MCF 10A (cell line): ENCODE measurements at places on chromosomes 1 and 21. TPM values are rescaled to one million over a fixed set of nuclear protein-coding genes. Genes with fewer than 3 reads are reported as not detected.

GRCh38 chr21:31731056-31731856 is 662 bp downstream of the SCAF4 start:
- H3K4me1 ChIP-seq = no peaks in the 10 kb centered on the region
- H3K27me3 ChIP-seq = no peaks in the 10 kb centered on the region
- no peaks in the 10 kb centered on the region for H3K36me3 ChIP-seq
- peak overlapping the region; percentile 77 for H3K27ac ChIP-seq

PADI1 gene
- total RNA-seq = 0.10 and 0.58 TPM in 2 replicates

DNA sequence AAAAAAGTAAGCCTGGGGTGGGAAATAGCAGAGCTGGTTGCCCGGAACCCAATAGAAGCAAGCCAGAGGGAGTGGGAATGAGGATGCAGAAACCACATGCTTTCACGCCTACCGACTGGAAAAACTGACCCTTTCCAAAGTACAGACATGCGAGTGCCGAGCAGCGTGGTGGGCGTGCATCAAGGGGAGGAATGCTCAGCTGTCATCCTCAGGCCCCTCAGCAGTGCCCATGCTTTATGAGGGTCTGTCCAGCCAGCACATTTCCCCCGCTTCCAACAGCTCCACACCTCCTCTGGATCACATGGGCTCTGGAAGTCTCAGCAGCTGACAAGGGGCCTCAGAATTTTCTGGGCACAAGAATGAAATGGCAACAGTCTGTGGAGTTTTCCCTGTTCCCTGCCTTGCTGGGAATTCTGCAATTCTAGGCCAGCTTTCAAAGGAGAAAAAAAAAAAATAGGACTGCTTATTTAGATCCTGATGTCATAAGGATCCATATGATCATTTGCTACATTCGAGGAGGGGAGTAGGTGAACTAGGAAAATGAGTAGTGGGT is 19.1 kb upstream of the IKBKE start:
- no peak for DNase-seq
- H3K4me3 ChIP-seq = no peak overlapping the region
- H3K4me1 ChIP-seq = peaks cover 14% of the 10 kb centered on the region
- H3K27ac ChIP-seq = no peak overlapping the region

FAM177B gene
- 0.74 TPM in 1 of 2 replicates, not detected in the other for total RNA-seq

DNA sequence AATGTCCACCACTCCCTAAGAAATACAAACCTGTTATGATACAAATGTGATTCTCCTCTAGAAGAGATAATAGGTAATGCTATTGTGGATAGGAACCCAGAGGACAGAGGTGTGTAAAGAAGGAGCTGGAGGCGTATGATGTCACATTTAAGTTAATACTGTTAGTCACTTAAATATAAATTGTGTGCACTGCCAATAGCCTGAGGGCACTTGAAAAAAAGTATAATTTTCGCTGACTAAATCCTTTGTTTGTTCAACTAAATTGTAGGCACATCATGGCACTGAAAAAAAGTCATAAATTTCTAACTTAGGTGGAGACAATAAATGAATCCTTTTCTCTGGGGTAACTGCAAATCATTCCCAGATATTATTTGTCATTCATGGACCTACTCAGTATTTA is 4.4 kb downstream of the RCSD1 start:
- no peak overlapping the region for H3K4me3 ChIP-seq
- no peak for DNase-seq
- no peaks in the 10 kb centered on the region for H3K36me3 ChIP-seq
- peaks cover 30% of the 10 kb centered on the region for H3K4me1 ChIP-seq
- H3K27ac ChIP-seq = no peak overlapping the region
- H3K27me3 ChIP-seq = no peaks in the 10 kb centered on the region

DNA sequence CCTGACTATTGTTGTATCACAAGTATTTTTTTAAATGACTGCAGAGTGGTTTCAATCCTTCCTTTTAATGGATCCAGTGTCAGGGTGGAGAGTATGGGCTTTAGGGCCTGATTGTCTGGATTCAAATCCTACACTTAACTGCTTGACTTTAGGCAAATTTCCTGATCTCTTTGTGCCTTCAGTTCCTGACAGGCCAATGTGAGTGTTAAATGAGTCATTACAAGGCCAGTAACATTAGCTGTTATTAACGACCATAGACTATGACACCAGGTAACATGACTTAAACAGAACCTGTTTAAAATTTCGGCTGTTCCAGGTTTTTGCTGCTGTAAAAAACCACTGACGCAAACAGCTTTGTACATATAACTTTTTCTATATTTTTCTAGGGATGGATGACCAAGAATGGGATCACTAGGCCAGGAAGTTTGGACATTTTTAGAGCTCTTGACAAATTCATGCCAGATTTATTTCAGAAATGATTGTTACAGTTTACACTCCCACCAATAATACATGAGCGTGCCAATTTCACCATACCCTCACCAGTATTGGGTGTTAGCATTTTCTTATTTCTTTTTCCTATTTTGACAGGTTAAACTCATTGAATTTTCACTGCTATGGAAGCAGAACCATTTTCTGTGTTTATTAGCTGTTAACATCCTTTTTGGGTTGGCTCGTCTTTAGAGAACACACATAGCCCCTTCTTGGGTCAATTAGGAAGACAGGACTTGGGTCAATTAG is 11.3 kb downstream of the ZNF362 start:
- no peak overlapping the region for H3K4me3 ChIP-seq
- peaks cover 7% of the 10 kb centered on the region for H3K4me1 ChIP-seq
- no peaks in the 10 kb centered on the region for H3K27me3 ChIP-seq
- peak overlapping the region; percentile 36 for H3K27ac ChIP-seq
- no peaks in the 10 kb centered on the region for H3K36me3 ChIP-seq

CD34 gene
- total RNA-seq = 0.52 TPM in 1 of 2 replicates, not detected in the other

- H3K27ac ChIP-seq = no peak overlapping the region
- H3K36me3 ChIP-seq = no peaks in the 10 kb centered on the region
- H3K4me1 ChIP-seq = peaks cover 30% of the 10 kb centered on the region
- no peaks in the 10 kb centered on the region for H3K27me3 ChIP-seq
- peak; percentile 79 for DNase-seq
Measured at GRCh38 chr1:160101037-160101716, 2.8 kb upstream of the IGSF8 start.

IVL gene
- total RNA-seq = 0.33 and 0.56 TPM in 2 replicates

GRCh38 chr1:20413136-20413775 is 72.8 kb downstream of the CAMK2N1 start:
- H3K27me3 ChIP-seq = no peaks in the 10 kb centered on the region
- no peak overlapping the region for H3K27ac ChIP-seq
- H3K4me1 ChIP-seq = peaks cover 13% of the 10 kb centered on the region
- no peak for DNase-seq
- H3K36me3 ChIP-seq = no peaks in the 10 kb centered on the region

DNA sequence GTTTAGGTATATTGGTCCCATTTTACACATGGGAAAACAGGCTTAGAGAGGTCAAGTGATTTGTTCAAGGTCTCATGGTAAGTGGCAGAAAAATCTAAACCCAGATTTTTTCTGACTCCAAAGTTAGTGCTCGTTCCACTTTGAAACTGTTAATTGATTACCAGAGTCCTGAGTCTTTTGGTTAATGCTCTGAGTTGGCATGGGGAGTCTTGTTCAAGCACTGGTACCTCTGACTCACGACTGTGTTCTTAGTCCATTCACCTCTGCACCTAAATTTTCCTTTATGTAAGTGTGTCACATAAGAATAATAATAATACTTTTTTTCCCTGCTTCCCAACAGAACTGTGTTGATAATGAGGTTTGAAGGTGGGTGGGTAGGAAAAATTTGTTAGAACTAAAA is 59.3 kb downstream of the VANGL2 start:
- DNase-seq = no peak
- H3K27ac ChIP-seq = no peak overlapping the region
- H3K4me1 ChIP-seq = peaks cover 6% of the 10 kb centered on the region

DNA sequence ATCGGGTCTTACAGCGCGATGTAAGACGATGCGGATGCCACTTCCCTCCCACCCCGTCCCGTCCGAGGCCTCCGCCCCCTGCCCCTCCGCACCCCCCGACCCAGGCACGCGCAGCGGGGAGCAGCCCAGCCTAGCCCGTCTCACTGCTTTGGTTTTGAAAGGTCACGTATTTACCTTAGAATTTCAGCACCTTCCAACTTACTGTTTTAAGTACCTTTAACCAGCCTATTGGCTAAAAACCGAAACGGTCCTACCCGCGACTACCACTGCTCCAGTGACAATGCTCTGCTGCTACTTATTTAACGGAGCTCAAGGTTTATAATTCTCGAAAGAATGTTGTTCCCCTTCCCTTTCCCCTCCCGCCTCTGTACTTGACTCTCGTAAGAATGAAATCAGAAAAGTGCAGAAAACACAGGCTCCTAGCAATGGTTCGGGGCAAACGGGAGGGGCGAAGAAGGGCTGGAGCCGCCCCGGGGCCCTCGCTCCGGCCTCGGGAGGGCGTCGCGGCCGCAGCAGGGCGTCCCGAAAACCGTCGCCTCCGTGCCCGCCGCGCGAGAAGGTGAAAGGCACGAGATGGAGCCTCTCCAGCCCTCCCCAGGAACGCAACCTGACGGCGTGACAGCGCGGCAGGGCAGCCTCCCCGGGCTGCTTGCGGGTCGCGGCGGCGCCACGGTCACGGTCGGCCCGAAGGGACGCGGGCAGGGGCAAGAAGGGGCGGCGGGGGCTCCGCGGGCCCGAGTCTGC is 667 bp downstream of the TMEM50B start:
- no peaks in the 10 kb centered on the region for H3K27me3 ChIP-seq
- peak overlapping the region; percentile 87 for H3K4me3 ChIP-seq
- DNase-seq = peak; percentile 34
- peaks cover 5% of the 10 kb centered on the region for H3K4me1 ChIP-seq
- H3K36me3 ChIP-seq = peaks cover 6% of the 10 kb centered on the region
- peak overlapping the region; percentile 74 for H3K27ac ChIP-seq

- peak; percentile 94 for DNase-seq
- no peak overlapping the region for H3K4me3 ChIP-seq
- peaks cover 30% of the 10 kb centered on the region for H3K4me1 ChIP-seq
- no peaks in the 10 kb centered on the region for H3K27me3 ChIP-seq
Measured at GRCh38 chr1:26853156-26853555, 9.8 kb upstream of the SFN start.

YIPF1 gene
- total RNA-seq = 15.8 and 20.1 TPM in 2 replicates

GJB4 gene
- 0.27 and 0.28 TPM in 2 replicates for total RNA-seq

DNA sequence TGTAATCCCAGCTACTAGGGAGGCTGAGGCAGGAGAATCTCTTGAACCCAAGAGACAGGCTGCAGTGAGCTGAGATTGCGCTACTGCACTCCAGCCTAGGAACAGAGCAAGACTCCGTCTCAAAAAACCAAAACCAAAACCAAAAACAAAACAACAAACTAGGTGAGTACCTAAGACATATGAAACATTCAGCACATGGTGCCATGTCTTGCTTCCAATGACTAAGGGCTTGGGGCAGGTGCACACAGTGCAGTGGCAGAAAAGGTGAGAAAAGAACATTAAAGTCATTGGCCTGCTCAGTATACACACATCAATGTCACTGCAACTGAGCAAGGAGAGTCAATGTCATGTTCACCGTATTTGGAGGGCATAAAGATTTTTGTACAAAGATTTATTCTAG is 4.1 kb upstream of the ACTA1 start:
- H3K4me1 ChIP-seq = no peaks in the 10 kb centered on the region
- H3K27ac ChIP-seq = no peak overlapping the region
- H3K27me3 ChIP-seq = peaks cover 11% of the 10 kb centered on the region
- H3K36me3 ChIP-seq = peaks cover 51% of the 10 kb centered on the region

DNA sequence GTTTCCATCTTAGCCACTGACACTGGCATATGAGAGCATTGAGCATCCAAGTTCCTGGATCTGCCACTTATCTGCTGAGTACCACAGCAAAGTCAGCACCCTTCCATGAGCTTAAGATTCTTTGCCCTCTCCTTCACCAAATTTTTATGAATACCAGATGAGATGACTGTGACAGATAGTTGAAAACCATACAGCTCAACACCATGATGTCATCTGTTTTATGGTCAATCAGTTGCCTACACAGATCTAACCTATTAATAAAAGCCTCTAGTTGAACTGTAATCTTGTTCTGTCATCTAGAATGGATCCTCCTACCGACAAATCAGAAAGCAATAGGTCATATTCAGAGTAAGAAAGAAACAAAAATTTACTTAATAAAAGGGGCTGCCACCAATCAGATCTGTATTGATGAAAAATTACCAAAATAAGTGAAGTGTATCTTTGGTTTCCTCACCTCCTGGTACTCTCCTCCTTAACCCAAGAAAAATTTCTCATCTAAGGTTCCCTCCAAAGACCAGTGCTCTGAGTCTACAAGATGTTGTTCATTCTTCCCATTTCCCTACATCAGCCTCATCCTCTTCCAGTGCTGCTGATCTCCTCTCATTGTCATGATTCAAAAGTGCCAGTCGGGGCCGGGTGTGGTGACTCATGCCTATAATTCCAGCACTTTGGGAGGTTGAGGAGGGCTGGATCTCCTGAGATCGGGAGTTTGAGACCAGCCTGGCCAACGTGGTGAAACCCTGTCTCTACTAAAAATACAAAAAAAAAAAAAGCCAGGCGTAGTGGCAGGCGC is 138.8 kb upstream of the CTTNBP2NL start:
- no peak overlapping the region for H3K27ac ChIP-seq
- H3K27me3 ChIP-seq = peaks cover 14% of the 10 kb centered on the region
- H3K4me1 ChIP-seq = peaks cover 12% of the 10 kb centered on the region
- DNase-seq = peak; percentile 13
- H3K4me3 ChIP-seq = no peak overlapping the region

GRCh38 chr1:46532498-46533178 is 18.8 kb downstream of the KNCN start:
- no peak overlapping the region for H3K4me3 ChIP-seq
- peaks cover 6% of the 10 kb centered on the region for H3K4me1 ChIP-seq
- no peak overlapping the region for H3K27ac ChIP-seq
- no peaks in the 10 kb centered on the region for H3K36me3 ChIP-seq
- peaks cover 30% of the 10 kb centered on the region for H3K27me3 ChIP-seq

DNA sequence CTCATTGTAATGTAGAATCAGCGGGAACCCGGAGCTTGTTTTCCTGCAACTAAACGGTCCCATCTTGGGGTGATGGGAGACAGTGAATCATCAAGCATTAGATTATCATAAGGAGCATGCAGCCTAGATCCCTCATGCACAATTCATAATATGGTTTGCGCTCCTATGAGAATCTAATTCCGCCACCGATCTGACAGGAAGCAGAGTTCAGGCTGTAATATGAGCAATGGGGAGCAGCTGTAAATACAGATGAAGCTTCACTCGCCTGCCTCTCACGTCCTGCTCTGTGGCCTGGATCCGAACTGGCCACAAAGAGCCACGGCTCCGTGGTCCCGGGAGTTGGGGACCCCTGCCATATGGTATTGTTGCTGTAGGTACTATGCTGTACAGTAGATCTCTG is 1.6 kb downstream of the IFI44 start:
- no peak overlapping the region for H3K4me3 ChIP-seq
- H3K27me3 ChIP-seq = no peaks in the 10 kb centered on the region
- peaks cover 6% of the 10 kb centered on the region for H3K36me3 ChIP-seq
- H3K27ac ChIP-seq = no peak overlapping the region

DNA sequence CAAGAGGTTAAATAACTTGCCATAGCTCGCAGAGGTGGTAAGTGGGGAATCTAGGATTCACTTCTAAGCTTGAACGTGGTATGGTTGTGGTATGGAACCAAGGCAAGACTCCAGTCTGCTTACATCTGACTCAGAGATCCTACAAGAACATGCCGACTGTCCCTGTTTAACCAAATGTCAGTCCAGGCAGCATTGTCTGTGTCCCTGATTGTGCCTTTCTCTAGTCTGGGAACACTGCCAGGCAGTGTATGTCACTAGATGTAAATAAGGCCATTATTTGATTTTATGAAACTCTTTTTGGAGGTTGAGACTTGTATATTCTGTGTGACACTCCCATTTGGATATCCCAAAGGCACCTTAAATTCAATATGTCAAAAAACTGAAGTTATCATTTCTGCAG is 96.0 kb downstream of the NOS1AP start:
- no peaks in the 10 kb centered on the region for H3K36me3 ChIP-seq
- DNase-seq = no peak
- H3K27me3 ChIP-seq = no peaks in the 10 kb centered on the region
- H3K27ac ChIP-seq = no peak overlapping the region
- no peak overlapping the region for H3K4me3 ChIP-seq
